ENCODE measurements at places on chromosomes 16 and 17.
A peak's percentile ranks its signal among the peaks of the same experiment; 100 is the strongest.

- peak; percentile 44 for DNase-seq
These were observed 402.7 kb upstream of the TNRC6C start for GRCh38 chr17:77555741-77556291.

DNA sequence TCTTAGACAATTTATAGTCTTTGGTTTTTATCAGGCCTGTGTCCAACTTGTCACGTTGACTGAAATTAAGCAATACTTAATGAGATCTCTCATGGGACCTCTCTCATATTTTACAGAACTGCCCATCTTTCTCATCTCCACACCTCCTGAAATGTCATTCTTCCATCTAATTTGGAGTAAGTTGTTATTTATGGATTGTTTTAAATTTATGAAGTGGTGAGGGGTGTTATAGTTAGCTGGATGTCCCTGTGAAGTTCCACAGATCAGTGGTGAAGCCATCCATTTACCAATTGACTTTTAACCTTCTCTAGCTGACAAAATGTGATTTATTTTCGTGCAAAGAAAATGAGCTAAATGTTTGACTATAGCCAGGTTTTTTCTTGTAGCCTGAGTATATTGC lies 824.9 kb downstream of the KCNJ2 start:
- DNase-seq, result no peak

DNA sequence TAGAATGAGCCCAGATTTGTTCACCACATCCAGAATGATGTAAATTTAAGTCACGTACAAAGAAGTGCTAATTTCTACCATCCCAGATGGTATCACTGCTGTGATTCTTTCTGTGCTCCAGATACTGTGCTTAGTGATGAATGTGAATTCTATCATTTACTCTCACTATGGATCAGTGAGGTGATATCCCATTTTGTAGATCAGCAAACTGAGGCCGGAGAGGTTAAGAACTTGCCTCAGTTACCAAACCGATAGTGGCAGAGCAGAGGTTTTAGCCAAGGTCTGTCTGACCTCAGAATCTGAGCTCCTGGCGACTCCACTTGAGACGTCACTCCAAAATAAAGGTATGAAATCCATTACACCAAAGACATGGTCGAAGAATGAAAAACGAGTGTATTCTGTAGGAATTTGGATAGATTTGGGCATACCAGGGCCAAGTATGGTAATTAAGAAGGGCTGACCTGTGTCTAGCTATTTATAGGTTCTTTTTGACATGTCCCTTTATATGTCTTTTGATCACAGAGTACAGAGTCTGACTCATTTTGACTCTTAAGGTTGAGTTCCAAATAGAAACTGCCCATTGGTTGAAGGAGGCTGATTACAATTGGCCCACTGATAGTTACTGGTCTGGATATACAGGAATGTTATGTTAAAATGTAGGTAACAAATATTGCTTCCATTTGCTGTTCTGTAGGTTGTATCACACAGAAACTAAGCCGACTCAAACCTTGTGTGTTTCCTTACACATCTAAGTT lies 10.0 kb downstream of the MAP2K6 start:
- DNase-seq, result no peak

- DNase-seq, result no peak
These were observed 1.9 kb downstream of the SLC13A2 start for GRCh38 chr17:28475151-28475900.

DNA sequence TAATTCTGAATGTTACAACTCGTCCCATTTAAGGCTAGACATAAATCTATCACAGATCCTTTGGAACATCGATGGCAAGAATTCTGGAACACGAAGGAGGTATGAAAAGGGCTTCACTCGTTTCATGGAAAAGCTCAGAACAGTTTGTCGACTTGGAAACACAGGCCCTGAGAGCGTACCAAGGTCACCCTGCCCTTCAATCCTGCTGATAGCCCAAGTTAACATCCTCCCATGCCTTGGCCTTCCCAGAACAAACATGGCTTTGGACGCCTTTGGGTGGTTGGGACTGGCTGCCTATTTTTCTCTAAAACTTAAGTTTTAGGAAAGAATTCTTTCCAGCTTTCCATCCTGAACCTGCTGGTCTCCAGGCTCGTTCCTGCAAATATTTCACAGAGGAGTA lies 396.1 kb downstream of the MAF start:
- no peak for DNase-seq

DNA sequence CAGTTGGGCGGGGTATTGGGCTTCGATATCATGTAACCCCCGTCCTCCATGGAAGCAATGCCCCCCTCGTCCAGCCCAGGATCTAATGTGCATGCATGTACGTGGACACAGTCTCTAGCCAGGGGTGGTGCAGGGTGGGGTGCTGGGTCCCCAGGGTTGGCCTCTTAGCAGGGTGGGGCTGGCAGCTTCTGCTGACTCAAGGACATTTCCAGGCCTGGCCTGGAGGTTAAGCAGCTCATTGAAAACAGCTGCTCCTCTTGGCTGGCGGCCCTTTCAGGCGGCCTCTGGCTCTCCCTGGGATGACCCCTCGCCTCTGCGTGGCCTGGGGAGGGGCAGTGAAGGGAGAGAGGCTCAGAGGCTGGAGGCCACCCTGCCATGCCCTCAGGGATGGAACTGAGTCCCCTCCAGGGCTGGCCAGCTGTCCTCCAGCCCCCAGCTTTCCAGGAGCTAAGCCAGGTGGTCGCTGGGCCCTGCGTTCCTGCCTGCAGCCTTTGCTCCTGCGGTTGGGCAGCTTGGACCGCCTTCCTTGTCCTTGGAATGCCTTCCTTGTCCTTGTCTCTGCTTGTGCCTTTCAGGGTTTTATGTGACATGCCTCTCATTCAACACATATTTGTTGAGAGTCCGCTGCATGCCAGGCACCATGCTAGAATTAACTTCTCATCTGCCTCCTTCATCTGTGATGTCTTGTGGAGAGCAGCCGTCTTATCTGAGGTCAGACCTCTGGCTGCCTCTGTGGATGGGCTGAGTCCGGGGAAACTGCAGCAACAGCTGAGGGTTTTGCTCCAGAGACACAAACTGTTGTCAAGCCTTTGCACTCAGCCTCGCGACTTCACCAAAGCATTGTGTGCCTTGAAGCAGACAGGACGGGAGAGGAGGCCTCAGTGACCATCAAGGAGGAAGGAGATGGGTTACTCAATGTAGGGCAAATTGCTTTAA lies 26.6 kb downstream of the MRC2 start:
- peak; percentile 55 for DNase-seq

- DNase-seq, result no peak
These were observed 41.4 kb downstream of the AP1G1 start for GRCh38 chr16:71767060-71767900.

GRCh38 chr16:3042376-3042775 lies 4.0 kb upstream of the MMP25 start:
- DNase-seq, result no peak

DNA sequence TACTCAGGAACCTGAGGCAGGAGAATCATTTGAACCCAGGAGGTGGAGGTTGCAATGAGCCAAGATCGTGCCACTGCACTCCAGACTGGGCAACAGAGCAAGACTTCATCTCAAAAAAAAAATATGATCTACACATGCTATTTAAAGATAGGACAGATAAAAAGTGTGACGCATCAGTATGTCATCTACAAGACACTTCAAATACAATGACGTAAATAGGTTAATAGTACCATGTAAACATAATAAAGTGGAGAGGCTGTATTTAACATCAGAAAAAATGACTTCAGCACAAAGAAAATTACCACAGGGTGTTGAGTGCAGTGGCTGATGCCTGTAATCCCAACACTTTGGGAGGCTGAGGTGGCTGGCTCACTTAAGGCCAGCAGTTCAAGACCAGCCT lies 20.2 kb downstream of the ZNF778 start:
- DNase-seq, result no peak

DNA sequence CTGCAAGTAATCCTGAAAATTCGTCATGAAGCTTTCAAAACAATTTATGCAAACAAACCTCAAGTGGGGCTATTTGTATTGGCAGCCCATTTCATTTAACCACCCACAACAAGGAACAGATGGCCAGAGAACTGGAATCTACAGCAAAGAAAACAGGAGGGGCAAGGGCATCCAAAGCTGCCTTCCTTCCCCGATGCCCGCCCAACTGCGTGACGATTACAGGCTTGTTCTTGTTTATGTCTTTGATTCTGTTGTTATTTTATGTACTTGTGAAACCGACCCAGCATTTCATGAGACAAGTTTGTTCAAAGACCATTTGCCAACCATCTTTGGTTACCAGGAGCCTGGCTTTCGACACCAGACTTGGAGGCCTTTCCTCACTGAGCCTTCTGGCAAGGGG lies 59.1 kb upstream of the IRX6 start:
- no peak for DNase-seq

DNA sequence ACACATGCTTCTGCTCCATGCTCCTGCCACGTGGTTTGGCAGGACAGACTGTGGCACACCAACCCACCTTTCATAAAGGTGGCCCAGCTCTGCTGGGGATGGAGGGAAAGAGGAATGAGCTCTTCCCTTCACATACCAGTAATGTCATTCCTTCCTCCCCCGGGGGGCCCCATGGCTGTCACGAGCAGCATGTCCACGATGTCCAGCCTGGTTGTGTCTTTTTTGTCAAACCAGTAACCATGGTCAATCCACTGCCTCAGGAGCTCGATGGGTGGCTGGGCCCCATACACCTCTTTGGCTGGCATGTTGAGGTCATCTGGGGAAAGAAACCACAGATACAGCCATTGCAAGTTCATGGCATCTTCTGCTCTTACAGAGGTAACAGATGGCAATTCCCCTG lies 96.6 kb downstream of the LYRM1 start:
- DNase-seq, result no peak

- no peak for DNase-seq
These were observed 827.6 kb upstream of the KIF2B start for GRCh38 chr17:52995147-52995546.

GRCh38 chr16:22428654-22429053 lies 54.2 kb upstream of the CDR2 start:
- DNase-seq, result no peak

DNA sequence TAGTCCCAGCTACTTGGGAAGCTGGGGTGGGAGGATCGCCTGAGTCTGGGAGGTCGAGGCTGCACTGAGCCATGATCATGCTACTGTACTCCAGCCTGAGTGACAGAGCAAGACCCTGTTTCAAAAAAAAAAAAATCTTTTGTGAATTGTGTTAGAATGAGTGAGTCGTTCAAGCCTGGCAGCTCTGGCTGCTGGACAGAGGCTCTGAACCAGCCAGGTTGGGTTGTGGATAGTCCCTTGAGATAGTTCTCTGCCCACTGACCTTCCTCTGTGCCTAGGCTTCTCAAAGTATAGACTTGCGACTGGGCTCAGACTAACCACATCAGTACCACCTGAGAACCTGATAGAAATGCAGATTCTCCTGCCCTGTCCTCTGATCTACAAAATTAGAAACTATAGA lies 2.2 kb upstream of the KSR1 start:
- DNase-seq, result no peak

- DNase-seq, result no peak
These were observed 10.1 kb upstream of the SLC16A5 start for GRCh38 chr17:75077496-75078283.

- DNase-seq, result no peak
These were observed 96.2 kb downstream of the RAP1GAP2 start for GRCh38 chr17:2892305-2892971.

DNA sequence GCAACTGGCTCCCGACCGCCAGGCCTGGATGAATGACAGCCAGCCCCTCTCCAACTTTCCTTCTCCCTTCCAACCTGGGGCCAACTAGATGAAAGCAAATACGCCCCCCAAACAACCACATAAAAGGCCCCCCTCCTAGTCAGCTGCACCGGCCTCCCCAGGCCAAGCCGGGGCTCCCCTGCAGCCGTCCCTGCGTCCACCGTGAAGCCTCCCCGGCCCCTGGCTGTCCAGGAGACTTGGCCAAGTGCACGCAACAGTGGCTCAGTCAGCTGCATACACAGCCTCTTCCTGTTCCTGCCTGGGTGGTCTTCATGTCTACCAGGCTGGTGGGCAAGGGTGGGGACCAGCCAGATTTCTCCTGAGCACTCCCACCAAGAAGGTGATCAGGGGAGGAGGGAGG lies 16.0 kb downstream of the DNAH17 start:
- DNase-seq, result no peak

- DNase-seq, result no peak
These were observed 107.9 kb downstream of the SNX29 start for GRCh38 chr16:12084436-12084835.

DNA sequence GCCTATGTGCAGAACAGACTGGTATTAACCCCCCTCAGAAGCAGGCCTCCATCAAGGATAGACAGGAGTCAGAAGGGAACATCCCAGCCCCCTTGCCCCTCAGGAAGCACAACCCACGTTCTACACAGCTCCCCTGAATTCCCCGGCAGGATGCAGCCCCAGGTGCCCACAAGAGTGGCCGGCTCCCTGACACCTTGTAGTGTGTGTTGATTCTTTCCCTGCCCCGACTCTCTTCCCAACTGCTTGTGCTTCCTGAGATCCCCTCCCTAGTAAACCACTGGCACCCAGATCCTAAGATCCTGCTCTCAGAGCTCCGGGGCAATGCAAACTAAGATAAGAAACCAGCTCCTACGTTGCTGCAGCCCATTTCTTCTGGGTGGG lies 34.8 kb upstream of the LITAF start:
- DNase-seq, result no peak

DNA sequence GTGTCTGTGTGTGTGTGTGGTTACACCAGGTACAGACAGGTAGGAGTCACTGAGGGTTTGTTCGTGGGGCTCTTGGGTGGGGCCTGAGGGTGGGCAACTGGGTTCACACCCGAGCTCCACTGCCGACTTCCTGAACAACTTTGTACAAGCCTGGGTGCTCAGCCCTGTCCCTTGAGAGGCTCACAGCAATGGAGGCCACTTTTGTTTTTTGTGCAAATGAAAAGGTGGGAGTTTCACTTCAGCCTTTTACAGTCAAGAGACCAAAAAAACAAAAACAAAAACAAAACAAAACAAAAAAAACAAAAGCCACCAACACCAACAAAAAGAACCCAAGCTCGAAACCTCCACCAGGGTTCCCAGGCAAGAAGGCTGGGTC lies 2.4 kb downstream of the RHBDF2 start:
- no peak for DNase-seq

DNA sequence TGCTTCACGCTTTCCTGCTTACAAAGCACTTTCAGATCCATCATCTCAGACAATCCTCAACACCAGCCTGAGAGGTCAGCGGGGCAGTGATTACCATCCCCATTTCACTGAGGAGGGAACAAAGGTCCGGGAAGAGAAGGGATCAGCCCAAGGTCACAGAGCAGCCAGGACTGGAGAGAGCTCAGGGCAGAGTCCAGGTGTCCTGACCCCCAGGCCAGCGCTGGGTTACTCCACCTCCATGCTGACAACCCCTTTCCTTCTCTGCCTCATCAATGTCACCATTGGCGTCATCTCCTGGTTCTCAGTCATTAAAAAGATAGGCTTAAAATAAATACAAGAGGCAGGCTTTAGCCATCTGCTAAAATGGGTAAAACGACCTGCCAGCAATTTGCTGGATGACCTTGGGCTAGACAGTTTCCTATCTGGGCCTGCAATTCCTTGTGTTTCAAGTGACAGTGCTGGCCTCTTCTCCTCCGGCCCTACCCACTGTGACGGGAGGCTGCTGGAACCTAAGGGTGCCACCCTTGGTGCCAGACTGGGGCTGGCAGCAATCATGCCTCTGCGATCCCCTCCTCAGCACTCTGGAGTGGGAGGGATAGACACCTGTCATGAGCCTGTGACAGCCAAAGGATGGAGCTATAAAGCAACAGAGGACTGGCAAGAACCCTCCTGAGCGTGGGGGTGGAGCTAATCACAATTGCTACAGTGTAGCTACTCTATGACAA lies 79.5 kb upstream of the CCL1 start:
- DNase-seq, result no peak

GRCh38 chr17:50883850-50884438 lies 17.8 kb upstream of the TOB1 start:
- no peak for DNase-seq

Data from NCI-H82 (cell line).